ENCODE measurements at places on chromosomes 6 and 20.

- no peak for DNase-seq
Observed at GRCh38 chr6:54307439-54307910, 766 bp upstream of the TINAG start.

DNA sequence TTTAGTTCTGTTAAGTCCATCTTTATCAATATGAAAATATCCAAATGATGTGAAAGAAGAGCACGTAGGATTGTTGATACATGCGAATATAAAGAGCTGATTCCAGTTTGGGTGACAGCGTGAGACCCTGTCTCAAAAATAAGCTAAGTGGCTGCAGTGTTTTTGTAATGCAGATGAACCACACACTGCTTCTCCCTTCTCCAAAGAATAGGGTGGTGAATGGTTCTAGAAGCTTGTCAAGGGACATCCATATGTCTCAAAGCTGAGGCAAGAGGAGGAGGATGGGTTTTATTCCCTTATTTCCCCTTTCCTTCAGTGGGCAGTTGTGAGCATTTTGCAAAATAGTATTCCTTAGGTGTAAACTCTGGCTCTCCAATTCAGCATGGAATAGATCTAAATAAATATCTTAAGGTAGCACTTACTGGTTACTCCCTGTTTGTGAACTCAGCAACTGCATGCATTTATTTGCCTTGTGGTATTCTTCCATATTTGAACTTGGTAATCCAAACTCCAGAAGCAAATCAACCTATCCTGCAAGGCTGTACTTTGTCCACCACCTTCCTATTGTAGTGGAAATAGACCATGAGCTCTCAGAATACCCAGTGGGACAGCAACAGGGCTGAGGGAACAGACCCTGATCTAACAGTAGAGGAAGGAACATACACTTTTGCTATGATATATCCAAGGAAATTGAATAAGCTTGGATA, 38.0 kb downstream of the XRN2 start:
- no peak for DNase-seq

DNA sequence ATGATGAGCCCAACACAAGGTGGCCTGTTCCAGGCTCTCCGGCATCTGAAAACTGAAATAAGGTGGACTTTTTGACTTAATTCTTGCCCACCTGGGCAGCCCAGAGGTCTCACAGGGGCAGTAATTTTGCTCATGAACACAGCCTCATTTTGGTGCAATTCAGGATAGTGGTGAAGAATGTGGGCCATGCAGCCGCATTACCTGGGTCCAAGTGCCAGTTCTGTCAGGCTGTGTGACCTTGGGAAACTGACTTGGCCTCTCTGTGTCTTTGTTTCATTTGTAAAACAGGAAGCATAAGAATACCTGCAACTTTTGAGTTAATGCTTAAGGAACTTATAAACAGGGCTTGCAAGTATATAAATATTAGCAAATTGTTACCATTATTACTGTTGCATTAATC, 5.6 kb downstream of the PREX1 start:
- no peak for DNase-seq

DNA sequence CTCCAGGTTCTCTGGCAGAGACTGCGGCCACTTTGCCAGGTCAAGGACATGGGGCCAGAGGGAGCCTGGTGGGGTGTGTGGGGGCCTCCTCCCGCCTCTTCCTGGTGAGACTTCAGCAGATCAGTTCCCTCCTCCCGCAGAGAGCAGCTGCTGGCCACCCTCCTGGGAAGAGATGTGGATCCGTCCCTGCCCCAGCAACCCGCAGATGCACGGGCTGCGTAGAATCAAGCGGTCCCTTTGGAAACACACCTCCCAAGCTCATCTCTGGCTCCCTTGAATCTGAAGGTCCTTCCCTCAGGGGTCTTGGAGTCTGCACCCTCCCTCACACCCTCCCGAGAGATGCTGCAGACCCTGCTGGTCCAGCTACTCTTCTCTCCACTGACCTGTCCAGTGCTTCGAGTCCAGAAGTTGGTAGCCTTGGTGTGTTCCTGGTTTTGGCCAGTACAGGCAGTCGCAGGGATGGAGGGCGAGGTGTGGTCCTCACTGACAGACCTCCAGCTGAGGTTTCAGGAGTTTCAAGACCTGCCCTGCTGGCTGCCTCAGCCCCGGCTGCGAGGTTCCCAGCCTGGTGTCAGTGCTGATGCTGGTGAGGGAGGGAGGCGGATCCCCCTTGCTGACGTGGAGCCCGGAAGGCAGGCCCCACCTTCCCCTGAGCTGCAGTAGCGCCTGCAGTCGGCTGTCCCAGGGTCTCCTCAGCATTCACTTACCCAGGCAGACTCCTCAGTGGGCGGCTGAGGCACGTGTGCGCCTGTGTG, at the start of gene NPBWR2:
Gene NPBWR2, minus strand, starts transcription at position 585 of the 755 bp plus-strand sequence. CDS start 734 bp downstream, outside the sequence.
- DNase-seq = no peak

DNA sequence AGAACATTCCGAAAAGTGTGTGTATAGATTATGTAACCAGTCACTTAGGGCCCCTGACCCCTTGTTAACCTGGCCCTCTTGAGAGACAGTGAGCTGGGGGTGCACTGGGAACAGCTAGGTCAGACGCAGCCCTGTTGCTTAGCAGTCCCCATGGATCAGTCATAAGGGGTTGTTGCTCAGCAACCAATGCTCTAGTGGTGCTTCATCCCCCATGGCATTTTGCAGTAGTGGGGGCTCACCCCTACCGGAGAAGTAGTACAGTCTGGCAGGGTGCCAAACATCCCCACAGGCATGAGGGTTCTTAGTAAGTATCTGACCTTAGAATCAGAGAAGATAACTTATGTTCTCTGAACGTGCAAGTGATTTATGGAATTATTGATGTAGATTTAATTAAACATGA, 12.3 kb downstream of the PKIB start:
- DNase-seq = no peak

GRCh38 chr20:47544852-47545251, 43.2 kb downstream of the NCOA3 start:
- no peak for DNase-seq

DNA sequence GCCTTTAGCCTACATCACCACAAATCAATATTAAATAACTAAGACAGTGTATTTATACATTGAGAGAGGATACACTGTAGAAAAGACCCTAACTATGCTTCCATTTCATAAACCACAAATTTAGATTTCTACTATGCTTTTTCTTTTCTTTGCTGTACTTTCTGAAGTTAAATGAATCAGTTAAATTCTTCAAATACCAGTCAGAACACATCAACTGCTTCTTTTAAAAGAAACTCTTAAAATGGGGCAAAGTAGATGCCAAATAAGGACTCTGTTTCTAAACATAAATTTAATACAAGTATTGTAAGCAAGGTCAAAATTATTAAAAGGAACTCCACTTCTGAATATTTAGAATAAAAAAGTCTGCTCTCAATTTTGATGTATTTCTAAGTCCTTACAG, 76.9 kb downstream of the GMDS start:
- DNase-seq = no peak

DNA sequence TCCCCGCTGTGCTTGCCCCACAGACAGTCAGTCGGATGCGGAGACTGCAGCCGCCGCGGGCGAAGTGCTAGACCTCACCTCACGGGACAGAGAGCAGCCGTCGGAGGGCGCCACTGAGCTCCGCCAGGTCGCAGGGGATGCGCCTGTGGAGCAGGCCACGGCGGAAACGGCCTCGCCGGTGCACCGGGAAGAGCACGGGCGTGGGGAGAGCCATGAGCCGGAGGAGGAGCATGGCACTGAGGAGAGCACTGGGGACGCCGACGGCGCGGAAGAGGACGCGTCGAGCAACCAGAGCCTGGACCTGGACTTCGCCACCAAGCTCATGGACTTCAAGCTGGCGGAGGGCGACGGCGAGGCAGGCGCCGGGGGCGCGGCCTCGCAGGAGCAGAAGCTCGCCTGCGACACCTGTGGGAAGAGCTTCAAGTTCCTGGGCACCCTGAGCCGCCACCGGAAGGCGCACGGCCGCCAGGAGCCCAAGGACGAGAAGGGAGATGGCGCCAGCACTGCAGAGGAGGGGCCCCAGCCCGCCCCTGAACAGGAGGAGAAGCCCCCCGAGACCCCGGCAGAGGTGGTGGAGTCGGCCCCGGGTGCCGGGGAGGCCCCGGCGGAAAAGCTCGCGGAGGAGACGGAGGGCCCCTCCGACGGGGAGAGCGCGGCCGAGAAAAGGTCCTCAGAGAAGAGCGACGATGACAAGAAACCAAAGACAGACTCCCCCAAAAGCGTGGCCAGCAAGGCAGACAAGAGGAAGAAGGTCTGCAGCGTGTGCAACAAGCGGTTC, 66.4 kb downstream of the SSR1 start:
- no peak for DNase-seq

GRCh38 chr20:52987295-52987694, 15.1 kb downstream of the TSHZ2 start:
- DNase-seq = no peak

GRCh38 chr6:39923394-39923793, 10.9 kb downstream of the MOCS1 start:
- DNase-seq = no peak

Data from urothelium cell line (cell line).